ENCODE measurements at places on chromosomes 1 and 21.

- DNase-seq = no peak
Observed at GRCh38 chr21:18002393-18002792, 183.2 kb upstream of the C21orf91 start.

DNA sequence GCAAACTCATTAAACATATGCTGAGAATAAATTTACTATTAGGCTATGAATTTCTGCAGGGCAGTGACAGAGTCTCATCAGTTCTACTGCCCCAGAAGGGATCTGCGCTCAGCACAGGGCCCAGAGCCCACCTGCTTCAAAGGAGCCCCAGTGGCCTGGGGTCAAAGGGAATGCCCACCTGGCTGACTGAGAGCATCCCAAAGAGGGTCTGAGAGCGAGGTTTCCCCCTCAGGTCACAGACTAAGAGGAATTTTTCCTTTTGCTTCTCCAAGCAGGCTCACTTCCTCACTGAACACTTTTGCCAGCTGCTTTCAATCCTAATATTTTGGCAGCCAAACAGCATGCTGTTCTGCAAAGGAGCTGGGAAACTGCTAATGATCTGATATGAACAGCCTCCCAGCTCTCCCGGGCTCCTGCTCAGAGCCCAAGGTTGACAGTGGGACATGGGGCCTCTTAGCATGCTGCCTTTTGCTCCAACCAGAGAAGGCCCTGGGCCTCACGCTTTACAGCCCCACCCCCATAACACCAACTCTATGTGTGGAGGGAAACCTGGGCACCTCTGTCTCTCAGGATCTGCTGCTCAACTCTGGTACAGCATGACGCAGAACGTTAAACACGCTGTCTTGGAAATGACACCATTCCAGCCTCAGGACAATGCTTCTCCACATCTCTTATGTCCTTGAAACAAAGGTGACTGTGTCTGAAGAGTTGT lies 70.7 kb upstream of the SYT6 start:
- no peak for DNase-seq

DNA sequence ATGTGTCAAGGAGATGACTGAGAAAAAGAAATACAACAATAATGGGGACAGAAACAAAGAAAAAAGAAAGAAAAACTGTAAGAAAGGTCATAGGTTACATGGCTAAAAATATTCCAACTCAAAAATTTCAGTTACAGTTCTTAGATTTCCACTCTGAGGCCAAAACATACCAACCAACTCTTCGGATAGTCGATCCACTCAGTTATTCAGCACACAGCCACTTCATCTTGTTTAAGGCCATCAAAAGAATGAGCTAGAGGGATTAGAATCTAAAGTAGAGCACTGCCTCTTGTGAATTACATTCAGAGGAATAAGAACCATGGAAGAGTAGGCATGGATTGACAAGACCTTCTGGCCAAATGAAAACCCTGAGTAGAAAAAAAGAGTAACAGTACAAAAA lies 277.0 kb downstream of the MRPL39 start:
- DNase-seq = no peak

DNA sequence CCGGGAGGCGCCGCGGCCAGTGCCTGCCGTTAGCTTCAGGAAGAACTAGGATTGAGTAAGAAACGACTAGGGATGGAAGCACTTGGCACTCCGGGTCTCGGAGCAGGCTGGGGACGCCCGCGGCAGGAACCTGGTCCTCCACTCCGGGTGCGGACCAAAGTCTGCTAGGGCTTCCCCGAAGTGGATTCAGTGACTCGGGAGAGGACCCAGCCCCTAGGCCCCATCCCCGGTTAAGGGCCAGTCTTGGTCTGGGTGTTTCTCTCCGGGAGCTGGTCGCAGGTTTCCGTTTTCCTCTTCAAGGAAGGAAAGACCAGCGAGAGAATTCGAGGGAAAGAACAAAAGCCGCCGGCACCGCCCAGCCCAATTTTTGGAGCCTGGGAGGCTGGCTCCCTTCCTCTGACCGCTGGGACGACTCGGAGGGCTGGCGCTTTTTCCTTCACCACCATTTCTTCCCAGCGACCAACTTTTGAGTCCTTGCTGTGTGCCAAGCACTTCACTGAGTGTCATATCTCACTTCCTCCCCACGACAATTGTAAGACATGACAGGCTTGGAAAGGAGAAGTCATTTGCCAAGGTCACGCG lies 16.8 kb upstream of the STMN1 start:
- DNase-seq = no peak

GRCh38 chr21:29271927-29272333 lies 26.8 kb upstream of the BACH1 start:
- no peak for DNase-seq

DNA sequence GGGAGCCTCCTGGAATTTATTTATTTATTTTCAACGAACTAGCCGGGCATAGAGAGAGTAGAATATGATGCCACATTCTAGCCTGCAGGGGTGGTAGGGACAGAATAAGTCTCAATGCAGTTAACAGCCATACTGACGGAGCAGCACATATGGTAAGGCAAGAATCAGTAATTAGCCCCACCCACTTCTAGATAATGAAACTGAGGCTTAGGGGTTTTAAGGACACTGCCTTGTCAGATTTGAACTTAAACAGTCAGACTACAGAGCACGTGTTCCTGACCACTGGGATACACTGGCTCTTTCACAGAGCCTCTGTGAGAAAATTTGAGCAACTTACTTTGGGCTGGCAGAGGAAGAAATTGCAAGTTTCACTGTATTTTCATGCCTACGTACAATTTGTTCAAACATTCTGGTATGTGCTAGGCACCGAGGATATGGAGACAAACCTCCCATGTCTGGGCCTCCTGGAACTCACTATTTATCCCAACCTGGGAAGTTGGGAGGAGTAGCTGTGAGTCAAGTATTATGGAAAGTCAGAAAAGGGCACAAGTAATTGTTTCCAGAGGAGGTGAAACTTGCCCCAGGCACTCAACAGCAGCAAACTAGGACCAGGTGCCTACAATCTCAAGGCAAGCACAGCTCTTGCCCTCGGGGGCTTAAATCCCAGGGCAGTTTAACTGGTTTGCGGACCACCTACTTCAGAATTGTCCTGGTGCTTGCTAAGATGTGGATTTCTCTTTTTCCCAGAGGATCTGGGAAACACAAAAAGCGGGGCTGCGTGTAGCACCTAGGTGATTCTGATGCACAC lies 1.6 kb upstream of the CLIC4 start:
- no peak for DNase-seq

DNA sequence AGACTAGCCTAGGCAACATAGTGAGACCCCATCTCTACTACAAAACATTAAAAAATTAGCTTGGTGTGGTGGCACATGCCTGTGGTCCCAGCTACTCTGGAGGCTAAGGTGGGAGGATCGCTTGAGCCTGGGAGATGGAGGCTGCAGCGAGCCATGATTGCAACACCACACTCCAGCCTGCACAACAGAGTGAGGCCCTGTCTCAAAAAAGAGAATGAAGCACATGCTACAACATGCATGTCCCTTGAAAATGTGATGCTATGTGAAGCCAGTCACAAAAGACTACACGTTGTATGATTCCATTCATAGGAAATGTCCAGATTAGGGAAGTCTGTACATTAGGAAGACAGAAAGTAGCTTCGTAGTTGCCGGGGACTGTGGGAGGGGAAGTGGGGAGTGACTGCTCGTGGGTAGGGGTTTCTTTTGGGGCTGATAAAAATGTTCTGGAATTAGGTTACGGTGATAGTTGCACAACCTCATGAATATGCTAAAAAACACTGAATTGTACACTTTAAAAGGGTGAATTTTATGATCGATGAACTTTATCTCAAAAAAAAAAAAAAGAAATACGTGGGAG lies 202.1 kb downstream of the KAZN start:
- no peak for DNase-seq

DNA sequence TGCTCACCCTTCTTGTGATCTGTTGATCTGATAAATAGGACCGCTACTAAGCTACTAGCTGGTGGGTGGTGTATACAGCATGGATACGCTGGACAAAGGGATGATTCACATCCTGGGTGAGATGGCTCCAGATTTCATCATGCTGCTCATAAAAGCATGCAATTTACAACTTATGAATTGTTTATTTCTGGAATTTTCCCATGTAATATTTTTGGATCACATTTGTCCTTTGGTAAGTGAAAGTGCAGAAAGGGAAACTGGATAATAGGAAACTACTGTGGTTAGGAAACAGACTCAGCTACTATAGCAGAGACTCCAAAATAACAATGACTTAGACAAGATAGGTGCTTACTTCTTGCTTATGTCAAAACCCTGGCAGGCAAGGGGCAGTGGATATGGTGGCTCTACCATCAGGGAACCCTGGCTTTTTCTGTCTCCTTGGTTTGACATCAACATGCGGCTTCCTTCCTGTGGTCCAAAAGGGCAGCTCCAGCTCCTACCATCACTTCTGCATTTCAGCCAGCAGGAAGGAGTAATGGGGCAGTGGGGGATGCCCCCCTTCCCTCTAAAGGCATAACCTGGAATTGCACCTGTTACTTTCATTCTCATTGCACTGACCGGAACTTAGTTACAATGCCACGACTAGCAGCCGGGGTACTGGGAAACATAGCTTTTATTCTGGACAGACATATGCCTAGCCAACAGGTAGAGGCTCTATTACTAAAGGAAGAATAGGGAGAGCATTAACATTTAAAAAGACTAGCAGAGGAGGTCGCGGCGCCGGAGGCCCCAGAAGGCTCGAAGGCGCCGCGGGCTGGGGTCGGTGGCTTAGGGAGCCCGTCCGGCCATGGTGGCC lies 13.8 kb upstream of the AK2 start:
- no peak for DNase-seq

GRCh38 chr1:74504933-74505512 lies 7.4 kb downstream of the LRRC53 start:
- DNase-seq = no peak

- DNase-seq = no peak
Observed at GRCh38 chr1:110161849-110162248, 11.6 kb downstream of the SLC6A17 start.

DNA sequence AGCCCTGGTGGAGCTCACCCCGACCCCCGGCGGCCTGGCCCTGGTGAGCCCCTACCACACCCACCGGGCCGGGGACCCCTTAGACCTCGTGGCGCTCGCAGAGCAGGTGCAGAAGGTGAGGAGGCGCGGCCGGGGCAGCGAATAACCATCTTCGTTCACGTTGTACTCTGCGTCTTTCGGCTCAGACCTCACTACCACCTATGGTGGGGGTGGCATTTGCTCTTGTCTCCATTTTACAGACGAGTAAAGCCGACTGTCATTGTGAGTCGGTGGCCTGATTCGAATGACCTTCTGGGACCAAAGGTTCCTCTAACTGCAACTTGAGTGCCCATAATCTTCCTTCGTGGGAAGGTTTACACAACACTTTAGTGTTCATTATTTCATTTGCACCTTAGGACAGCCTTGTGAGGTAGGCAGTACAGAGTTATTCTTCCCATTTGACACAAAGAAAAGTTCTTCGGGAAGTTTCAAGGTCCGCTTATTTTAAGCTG lies 506 bp downstream of the C1orf50 start:
- no peak for DNase-seq

GRCh38 chr1:63915121-63915520 lies 141.3 kb downstream of the ROR1 start:
- DNase-seq = no peak

DNA sequence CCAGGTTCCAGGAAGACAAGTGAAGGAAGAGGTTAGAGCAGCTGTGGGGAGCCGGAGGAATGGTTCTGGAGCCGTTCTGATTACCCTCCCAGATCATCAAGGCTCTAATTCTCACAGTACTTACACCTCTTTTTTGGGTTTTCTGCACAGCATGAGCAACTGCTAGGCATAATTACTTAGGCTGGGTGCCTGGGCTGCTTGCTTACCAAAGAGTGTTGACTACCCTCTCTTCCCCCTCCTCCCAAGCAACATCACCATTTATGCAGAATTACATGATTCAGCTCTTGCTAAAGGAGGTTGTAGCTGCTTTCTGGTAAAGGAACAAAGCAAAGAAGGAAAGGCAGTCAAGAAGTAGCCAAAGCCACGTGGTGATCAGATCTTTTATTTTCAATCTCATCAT lies 397.2 kb downstream of the KCNH1 start:
- no peak for DNase-seq

GRCh38 chr1:160049101-160049500 lies 17.3 kb upstream of the PIGM start:
- no peak for DNase-seq

DNA sequence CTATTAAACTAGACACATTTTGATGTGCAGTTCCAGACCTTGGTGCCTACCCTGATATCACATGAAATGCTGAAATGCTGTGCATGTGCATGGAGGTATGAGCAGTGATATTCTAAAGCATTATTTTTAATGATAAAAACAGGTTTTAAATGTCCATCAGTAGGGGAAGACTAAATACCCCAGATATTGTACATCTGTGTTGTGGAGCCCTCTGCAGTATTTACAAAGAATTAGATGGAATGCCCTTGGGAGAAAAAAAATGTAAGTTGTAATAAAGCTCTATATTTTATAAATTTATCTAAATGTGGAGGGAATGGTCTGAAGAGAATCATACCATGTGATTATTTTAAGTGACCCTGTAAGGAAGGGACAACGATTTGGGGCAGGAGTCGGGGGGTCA lies 39.1 kb upstream of the IGSF5 start:
- DNase-seq = no peak

GRCh38 chr1:168550971-168551370 lies 7.2 kb upstream of the XCL2 start:
- DNase-seq = no peak

- DNase-seq = no peak
Observed at GRCh38 chr1:194298007-194298598, 1111.7 kb upstream of the B3GALT2 start.

GRCh38 chr1:28127617-28128257 lies 39.3 kb upstream of the EYA3 start:
- DNase-seq = no peak

DNA sequence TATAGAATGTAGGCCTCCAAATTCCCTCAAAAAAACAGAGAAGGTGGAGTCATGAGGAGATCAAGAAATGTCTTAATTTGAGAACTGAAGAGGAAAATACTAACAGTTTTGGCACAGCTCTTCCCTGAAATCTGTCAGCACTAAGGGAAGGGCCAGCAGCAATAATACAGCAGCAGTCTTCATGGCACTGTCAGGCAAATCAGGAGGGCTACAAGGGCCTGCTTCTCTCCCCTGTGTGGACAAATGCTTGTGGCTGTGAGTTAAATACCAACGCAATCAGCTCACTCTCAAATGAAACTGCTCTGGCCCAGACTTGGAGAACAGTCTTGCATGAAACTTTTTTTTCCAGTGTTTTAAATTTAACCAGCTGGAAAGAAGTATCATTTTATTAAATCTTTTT lies 20.5 kb upstream of the CNN3 start:
- DNase-seq = no peak

DNA sequence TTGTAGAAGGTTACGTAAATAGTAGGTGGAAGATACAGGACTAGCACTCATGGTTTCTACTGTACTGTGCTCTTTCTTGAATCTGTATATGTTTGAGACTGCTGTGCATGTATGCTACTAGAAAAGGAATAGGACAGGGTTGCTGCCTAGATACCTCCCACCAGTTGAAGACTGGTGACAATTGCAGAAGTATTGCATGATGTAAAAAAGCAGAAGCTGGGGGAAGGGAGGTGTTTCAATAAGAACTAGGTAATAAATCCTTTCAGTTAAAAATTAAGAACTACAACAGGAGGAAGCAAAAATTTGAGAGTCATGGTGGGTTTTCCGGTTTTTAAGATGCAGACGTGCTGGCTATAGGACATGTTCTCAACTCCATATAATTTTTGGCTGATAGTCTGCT lies 88.1 kb downstream of the CCDC30 start:
- no peak for DNase-seq

GRCh38 chr1:182120411-182121258 lies 59.1 kb upstream of the ZNF648 start:
- DNase-seq = no peak

Data from CD4-positive, alpha-beta T cell treated with Interleukin-2 at 100 ng/mL for 4 hours (primary cell).